ENCODE measurements at places on chromosomes 7 and 10.

DNA sequence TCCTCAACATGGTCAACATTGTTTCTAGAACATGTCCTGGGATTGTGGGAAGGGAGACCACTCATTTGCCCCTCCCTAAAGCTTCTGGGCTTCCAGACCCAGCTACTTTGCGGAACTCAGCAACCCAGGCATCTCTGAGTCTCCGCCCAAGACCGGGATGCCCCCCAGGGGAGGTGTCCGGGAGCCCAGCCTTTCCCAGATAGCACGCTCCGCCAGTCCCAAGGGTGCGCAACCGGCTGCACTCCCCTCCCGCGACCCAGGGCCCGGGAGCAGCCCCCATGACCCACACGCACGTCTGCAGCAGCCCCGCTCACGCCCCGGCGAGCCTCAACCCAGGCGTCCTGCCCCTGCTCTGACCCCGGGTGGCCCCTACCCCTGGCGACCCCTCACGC lies at the start of gene EPO:
Gene EPO, plus strand, starts transcription at position 190 of the 392 bp plus-strand sequence. CDS start 513 bp downstream, outside the sequence.
- no peak for DNase-seq

DNA sequence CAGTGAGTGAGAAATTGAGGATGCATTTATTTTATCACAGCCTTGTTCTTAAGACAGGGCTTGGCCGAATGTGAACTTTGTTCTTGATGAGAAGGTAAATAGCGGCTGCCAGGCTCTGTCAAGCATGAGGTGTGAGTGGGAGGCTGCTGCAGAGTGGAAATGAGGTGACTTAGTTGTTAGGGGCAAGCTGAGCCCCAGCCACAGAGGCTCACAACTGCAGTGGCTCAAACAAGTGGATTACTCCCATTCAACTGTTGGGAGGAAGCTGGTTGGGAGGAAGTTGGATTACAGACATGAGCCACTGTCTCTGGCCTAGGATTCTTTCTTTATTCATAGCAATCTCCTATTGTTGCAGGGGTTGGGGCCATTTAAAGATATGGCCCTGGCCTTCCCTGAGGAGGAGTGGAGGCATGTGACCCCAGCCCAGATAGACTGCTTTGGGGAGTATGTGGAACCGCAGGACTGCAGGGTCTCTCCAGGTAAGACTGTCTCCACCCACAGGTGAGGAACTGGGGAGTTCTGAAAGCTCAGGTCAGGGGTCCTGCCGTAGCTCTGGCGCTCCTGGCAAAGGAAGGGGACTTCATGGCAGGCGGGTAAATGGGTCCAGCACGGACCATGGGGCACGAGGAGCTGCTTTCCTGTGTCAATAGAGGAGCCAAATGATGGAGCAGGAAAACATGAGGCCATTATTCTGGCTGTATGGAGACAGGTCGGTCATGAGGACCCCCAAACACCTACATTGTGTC lies 7.1 kb downstream of the ZSCAN25 start:
- DNase-seq = no peak

DNA sequence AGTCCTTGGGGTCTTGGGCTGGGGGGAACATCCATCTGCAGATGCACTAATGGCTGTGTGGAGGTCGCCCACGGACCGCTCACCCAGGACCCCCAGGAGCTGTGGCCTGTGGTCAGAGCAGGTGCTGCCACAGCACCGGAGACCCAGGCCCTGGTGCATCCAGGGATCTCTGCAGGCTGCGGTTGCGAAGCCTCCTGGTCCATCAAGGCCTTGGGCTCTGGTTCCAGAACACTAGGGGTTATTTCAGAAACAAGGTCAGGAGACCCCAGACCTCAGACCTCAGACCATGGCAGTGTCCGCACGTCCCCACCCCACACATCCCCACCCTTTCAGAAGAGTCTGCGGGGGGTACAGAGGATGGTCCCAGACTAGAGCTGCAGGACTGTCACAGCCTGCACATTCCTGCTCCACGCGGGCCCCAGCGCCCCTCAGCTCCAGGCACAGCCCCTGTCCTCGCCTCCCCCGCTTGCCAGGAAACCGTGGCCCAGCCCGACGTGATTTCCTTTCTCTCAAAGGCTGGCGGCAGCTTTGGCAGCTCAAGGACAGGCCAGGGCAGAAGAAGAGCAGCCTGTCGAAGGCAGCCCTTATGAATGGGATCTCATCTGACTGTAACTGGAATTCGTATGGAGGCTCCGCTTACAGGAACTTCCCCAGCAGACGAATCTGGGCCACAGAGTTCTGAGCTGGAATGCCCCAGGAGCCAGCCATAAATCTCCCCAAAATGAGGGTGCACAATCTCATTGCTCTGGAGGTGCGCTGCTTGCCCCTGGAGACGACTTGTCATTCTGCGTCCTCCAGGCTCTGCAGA lies 136.2 kb upstream of the RET start:
- DNase-seq = no peak

DNA sequence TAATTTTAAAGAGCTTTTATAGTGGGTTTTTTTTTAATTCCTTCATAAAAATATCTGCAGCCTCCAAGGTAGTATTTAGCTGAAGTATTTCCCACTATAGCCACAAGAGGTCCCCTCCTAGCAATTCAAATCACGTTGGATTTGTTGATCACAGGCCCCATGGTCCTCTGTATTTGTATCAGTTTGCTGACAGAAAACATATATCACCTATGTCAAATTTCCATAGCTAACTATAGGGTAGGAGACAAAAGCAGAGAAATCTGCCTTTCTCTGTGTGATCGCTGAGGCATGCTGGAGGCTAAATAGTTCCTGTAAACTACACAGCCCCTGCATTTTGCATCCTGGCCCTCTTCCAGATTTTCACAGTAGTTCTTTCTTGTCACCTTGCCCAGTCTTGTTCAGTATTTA lies 1.7 kb upstream of the CTNNA3 start:
- DNase-seq = peak; percentile 41

DNA sequence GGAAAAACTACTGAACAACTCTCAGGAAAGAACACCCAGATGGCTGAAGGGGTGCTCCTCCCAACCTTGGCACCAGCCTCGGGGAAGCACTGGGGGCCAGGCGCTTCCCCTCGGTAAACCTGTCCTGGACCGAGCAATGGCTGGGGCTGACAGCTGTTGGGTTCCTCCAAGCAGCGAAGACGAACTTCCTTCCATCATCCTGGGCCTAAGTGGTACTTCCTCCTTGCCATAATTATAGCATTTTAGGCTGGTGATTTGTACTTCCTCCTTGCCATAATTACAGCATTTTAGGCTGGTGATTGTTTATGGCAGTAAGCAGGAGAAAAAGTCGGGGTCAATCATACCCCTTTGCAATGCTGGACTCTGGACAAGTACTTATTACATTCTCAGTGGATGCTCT lies 69.3 kb downstream of the MYOF start:
- DNase-seq = no peak

DNA sequence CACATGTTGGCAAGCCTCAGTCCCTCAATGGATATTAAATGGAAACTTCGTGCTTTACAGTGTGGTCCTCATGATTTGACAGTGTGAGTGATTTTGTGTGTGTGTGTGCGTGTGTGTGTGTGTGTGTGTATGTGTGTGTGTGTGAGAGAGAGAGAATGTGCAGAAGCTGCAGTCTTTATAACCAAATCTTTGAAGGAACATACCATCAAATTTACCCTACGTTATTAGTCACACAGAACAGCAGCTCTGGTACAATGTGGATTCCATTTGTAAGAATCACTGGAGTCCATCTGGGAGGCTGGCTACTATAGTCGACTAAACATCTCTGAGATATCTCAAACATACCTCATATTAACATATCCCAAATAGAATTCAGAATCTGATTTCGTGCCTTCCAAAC lies 928.0 kb upstream of the POT1 start:
- no peak for DNase-seq

DNA sequence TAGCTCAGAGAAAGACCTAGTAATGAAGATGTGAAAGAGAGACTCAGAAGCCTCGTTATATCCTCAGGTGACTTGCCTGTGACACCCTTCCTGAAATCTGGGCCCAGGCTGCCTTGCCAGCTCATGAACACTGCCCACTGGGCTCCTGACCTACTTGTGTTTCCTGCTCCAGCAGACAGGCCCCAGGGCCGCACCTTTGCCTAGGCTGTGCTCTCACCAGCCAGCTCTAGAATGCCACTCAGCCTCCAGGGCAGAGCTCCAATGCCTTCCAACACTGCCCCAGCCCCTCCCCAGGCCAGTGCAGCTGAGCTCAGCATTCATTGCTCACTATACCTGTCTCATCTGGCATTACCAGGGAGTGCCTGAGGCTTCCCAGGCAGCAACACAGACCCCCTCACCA lies 94.3 kb downstream of the DLG5 start:
- DNase-seq = no peak

DNA sequence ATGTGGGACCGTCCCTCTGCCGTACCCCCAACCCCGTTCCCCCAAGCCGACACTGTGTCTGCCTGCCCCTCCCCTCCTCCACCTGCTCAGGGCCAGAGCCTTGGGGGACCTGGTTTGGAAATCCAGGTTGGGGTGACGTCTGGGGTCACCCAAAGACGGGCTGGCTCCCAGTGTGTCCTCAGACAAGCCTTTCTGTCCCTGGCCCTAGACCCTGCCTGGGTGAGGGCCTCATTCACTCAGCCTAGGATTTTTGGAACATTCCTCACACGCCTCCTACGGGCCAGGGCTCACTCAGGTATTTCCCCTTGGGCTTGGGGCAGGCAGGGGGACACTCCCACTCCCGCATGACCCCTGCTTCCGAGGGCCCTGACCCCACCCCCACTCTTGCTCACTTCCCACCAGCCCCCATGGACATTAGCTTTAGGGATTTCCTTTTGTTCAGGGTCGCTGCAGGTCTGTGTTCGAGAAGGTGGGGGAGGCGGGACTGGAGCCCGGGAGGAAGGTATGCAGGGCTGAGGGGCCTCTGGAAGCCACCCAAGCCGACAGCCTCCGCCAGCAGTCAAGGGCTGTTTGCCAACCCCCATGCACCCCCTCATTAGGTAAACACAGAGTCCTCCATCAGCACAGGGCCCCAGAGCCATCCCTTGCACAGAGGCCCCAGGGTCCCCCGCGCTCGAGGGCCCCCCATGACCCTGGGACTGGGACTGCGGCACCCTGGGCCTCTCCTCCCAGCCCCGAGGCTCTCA lies 35.1 kb downstream of the PDGFA start:
- DNase-seq = no peak

- no peak for DNase-seq
These were observed 1091.8 kb downstream of the LRMDA start for GRCh38 chr10:76523246-76523645.

- no peak for DNase-seq
These were observed 410.3 kb upstream of the SHH start for GRCh38 chr7:156222611-156223010.
